ENCODE measurements at places on chromosomes 4 and X.

GRCh38 chr4:136342666-136343065 is 1189.6 kb downstream of the PCDH18 start:
- DNase-seq: no peak

DNA sequence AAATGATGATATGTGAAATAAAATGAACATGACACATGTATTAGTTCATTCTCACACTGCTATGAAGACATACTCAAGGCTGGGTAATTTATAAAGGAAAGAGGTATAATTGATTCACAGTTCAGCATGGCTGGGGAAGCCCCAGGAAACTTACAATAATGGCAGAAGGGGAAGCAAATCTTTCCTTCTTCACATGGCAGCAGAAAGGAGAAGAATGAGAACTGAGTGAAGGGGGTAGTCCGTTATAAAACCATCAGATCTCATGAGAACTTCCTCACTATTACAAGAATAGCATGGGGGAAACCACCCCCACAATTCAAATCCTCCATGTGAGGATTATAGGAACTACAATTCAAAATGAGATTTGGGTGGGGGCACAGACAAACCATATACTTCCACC is 243.9 kb upstream of the GYPA start:
- no peak for DNase-seq

GRCh38 chrX:41381685-41382084 is 47.7 kb downstream of the DDX3X start:
- DNase-seq: peak; percentile 89

- DNase-seq: no peak
These were observed 124.9 kb downstream of the IQCM start for GRCh38 chr4:149690726-149691125.

DNA sequence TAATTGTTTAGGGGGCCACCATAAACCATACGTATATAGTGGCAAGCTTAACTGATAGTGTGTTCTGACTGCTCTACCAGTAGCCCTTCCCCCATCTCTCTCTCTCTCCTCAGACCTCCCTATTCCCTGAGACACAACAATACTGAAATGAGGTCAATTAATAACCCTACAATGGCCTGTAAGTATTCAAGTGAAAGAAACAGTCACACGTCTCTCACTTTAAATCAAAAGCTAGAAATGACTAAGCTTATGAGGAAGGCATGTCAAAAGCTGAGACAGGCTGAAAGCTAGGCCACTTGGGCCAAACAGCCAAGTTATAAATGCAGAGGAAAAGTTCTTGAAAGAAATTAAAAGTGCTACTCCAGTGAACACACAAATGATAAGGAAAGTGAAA is 78.0 kb downstream of the PRDM5 start:
- DNase-seq: no peak

- DNase-seq: no peak
These were observed 192.6 kb upstream of the FAM241A start for GRCh38 chr4:111952688-111953087.

- no peak for DNase-seq
These were observed 624.6 kb upstream of the TECRL start for GRCh38 chr4:65033899-65034298.

DNA sequence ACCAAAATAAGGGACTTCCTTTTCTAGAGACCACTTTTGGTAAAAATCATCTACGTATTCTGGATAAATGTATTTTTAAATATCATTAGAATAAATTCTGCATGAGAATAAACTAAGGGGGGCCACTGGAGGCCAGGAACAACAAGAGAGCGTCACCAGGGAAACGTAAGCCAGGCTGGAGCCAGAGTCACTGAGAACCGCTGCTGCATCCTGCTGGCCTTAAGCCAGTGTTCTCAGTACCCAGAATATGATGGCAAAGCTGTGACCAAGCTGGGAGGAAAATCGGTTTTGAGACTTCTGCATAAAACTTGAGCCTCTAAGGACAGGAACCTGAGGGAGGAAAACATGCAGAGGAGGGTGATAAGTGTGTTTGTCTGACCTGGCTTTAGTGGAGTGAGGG is 63.0 kb upstream of the FAM9A start:
- no peak for DNase-seq

DNA sequence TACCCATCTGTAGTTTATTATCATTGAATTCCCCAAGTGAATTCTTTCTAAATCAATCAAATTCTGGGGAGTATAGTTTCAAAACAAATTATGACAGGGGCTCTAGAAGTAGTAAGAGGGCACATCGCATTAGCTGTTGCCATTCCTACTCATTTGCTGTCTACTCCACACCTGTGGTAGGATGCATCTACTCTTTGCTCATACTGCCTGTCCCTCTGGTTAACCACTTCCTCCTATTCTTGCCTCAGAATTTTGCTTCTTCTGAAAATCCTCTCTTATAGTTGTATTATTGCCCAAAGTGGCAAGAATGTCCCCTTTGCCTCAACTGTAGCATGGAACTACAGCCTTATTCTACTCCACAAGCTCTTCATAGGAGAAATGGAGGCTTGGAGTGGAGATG is 12.7 kb upstream of the DGKK start:
- DNase-seq: no peak

DNA sequence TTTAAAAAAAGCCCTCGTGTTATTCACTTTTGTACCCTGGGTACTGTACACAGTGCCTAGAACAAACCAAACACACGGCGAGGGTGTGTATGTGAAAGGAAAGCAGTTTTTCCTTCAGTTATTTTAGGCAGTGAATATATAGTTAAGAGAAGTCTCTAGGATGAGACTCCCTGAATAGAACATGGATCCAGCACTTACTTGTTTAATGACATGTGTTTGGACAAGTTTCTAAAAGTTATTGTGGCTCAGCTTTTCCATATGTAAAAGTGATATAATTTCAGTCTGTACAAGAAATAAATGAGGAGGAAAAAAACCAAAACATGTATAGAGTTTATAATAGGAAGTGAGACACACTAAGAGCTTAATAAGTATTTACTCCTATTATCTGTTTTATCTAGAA is 273.2 kb downstream of the ADGRL3 start:
- no peak for DNase-seq

DNA sequence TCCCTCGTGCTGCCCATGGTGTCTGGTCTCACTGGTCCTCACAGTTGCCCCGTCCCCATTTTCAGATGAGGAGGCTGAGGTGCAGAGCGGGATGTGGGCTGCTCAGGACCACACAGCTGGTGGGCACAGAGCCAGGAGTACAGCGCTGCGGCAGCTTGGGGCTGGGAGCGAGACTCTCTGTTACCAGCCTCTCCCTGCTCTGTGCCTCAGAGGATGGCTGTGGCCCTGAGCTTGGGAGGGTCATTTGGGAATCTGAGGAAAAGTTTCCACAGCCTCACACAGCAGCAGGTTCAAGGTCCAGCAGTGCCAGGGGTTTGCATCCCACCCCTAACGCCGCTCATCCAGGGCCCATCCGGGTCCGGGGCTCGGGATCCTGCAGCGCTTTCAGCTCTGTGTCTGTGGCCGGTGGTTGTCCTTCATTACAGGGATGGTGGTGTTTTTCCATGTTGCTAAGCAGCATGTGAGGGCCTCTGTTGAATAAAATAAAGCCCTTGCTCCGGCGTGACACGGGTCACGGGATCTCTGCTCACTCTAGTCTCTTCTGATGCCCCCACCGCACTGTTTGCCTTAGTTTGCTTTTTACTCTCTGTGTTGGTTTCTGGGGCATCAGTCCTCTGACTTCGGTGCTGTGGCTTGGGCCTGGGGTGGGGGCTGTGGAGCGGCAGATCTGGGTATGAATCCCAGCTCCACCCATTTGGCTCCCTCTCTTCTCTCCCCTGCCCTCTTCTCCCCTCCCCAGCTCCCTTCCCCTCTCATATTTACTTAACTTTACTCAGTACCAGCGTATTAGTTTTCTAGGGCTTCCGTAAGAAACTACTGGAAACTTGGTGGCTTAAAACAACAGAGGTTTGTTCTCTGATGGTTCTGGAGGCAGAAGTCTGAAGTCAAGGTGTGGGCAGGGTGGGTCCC is 6.5 kb downstream of the WFS1 start:
- no peak for DNase-seq

DNA sequence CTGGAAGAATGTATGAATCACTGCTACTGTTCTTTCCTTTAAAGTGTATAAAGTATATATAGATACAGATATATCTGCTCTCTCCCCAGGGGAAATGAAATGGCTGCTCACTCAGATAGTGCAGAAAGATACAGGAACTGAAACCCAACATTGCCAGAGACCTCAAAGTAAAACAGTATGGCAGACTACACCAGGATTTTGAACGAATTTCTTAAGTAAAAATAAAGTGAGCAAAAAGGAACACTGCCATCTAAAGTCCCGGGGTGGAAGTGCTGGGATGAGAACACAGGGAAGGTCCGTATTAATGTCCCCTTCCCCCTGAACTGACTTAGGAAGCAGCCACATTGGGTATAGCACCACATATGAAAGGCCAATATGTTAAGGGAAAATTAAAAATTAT is 93.4 kb downstream of the TMA16 start:
- DNase-seq: peak; percentile 0

GRCh38 chrX:13013363-13014110 is 30.9 kb downstream of the FAM9C start:
- DNase-seq: no peak

DNA sequence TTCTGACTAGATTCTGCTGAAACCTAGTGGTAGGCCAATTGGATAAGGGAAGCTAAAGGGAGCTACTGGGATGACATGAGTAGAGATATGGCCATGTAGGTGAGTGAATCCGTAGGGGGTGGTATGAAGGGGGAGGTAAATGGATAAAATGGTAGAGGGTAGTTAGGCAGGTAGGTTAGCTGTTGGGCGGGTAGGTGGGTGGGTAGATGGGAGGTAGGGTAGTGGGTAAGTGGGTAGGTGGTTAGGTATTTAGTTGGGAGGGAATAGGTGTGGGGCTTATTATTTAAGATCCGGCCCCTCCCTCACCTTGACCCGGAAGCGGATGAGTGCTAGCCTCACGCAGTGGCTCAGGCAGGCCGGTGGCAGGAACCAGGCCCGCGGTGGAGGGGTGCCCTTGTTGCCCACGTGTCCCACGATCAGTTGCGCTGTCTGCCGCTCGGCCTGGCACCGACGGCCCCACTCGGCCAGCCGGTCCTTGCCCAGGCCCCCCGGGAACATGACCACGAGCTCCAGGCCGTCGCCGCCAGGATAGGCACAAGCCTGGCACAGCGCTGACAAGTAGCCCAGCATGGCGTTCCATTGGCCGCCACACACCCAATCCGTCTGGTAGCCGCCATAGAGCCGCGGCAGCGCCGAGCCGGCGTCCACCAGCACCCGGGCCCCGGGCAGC is 725 bp downstream of the FAM120C start:
- DNase-seq: peak; percentile 60

GRCh38 chr4:74423104-74423503 is 21.8 kb upstream of the AREG start:
- DNase-seq: peak; percentile 37

DNA sequence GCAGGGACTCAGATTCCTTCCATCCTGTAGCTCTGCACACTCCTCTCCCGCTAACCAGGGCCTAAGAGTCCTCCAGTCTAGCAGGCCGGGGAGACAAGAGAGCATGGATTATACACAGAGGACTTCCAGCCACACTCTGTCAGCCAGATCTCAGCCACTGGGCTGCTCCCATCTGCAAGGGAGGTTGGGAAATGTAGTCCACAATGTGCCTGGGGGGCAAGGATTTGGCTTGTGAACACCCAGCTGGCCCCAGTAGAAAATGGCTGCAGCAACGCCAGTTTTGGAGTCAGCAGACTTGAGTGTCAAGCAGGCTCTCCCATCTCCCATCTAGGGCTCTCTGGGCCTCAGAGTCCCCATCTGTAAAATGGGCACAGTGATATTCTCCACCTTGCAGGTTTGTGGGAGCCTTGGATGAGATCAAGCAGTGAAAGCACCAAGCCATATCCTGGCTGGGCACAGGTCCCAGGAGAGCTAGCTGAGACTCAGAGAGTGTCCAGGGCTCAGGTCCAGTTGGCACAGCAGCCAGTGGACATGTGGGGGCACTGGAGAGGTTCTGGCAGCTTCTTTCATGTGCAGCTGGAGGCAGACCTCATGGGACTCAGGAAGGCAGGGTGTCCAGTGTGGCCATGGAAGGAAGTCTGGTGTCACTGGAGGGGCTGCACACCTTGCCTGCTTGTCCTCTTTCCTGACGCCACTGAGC is 14.6 kb downstream of the PSAPL1 start:
- no peak for DNase-seq

- DNase-seq: no peak
These were observed 823.0 kb downstream of the FAT4 start for GRCh38 chr4:126137782-126138170.

DNA sequence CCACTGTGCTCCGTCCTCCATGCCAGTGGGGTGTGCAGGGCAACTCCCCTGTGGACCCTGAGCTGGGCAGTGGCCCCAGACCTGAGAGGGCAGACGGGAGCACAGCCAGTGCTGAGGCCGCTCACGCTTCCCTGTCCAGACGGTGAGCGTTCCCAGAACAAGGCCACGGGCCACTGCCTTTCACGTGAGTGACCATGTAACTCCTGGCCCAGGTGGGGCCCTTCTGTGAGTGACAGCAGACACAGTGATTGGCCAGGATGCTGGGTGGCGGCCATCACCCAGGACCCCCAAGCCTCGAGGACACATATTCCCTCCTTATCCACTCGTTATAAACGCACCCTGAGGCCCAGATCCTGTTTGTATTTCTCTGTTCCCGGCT is 10.5 kb downstream of the NSG1 start:
- no peak for DNase-seq

DNA sequence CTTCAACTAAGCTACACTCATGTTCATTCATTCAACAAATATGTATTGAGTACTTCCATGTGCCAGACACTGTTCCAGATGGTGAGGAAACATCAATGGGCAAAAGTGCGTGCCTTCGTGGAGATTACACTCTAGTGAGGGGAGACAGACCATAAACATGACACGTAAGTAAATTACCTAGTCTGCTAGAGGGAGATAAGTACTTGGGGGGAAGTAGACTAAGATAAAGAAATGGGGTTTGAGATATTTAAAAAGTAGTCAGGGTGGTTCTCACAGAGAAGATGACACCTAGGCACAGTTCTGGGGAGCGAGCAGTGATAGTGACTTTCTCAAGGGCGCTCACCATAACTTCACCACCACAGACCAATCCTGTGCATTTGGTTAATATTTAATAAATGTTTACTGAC is 11.7 kb downstream of the JCHAIN start:
- no peak for DNase-seq

GRCh38 chr4:78336093-78336943 is 215.3 kb upstream of the ANXA3 start:
- no peak for DNase-seq

GRCh38 chr4:66489783-66490452 is 819.6 kb upstream of the EPHA5 start:
- DNase-seq: no peak

DNA sequence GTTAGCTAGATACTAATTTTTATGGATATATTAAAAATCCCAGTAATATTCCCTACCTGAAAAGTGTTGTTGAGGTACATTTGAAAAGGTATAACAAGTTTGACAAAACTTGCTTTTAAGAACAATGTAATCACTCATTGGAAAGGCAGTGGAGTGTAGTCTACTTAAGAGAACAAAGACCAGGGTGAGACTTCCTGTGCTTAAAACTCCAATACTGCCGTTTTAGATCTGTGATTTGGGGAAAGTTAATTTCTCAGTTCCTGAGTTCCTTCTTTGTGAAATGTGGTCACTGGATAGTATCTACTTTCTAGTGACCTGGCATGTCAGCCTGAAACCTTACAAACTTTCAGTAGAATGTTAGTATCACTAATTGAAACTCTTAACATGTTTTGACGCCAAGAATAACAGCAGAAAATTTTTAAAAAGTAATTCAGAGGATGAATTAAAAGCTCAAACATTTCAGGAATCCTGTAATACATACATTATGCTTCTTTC is 56.8 kb downstream of the PCDH7 start:
- no peak for DNase-seq

Data from SW480 (cell line).